ENCODE measurements at places on chromosomes 5 and 9.

- DNase-seq = no peak
Measured at GRCh38 chr5:17267106-17267505, 49.7 kb downstream of the BASP1 start.

DNA sequence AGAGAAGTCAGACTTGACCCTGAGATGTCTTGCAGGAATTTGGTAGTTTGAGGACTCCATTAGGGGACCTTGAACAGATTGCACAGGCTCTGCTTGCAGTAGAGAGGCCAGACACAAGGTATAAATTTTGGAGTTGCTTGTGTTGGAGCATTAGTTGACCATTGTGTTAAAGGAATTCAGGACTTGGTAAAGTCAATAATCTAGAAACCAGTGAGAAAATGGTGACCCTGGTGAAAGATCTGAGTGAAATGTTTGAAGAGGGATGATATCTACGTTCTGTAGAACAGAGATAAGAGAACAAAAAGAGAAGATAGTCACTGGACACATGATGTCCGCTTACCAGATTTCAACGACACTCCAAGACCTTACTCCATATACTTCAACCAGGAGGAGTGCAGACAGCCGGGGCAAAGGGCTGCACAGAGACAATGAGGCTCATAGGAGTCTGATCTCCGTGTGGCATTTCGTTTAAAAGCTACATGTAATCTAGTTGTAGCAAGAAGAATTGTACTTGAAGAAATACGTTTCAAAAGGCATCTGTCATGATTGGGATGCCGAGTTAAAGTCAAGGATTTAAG lies 13.2 kb downstream of the DNAJC25 start:
- DNase-seq = no peak

GRCh38 chr9:2335260-2335659 lies 286.3 kb upstream of the VLDLR start:
- DNase-seq = no peak

GRCh38 chr9:77892955-77893514 lies 138.6 kb downstream of the GNAQ start:
- DNase-seq = no peak

DNA sequence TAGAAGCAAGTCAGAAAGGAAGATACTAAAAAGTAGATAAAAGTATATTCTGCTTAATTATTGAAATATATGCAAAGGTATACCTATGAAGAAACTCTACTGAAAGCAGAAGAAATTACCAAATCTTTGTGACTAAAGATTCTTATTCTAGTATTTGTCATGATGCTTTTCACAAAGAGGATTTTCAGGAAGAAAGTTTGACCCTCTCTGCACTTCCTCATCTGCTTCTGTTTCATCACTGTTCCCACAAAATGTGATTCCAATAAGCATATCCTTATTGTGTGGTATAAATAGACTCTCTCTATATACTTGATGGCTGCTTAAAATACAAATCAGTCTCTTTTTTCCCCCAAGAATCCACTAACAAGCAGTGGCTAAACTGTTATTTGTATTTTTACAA lies 2139.6 kb upstream of the ACO1 start:
- DNase-seq = no peak

GRCh38 chr5:98573834-98574320 lies 199.6 kb upstream of the RGMB start:
- DNase-seq = no peak

DNA sequence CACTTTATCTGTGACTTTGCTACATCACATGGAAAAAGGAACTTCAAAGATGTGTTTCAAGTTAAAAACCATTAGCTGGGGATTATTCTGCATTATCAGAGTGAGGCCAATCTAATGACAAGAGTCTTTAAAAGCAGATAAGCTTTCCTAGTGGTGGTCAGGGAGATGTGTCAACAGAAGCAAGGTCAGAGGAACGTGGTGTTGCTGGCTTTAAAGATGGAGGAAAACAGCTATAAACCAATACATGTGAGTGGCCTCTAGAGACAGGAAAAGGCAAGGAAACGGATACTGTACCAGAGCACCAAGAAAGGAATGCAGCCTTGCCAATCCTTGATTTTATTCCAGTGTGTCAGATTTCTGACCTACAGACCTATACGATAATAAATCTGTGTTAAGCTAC lies 204.2 kb downstream of the TAF11L14 start:
- no peak for DNase-seq

- no peak for DNase-seq
Measured at GRCh38 chr5:134825212-134825611, 20.6 kb upstream of the C5orf24 start.

- no peak for DNase-seq
Measured at GRCh38 chr5:1760656-1761452, 38.8 kb downstream of the MRPL36 start.

DNA sequence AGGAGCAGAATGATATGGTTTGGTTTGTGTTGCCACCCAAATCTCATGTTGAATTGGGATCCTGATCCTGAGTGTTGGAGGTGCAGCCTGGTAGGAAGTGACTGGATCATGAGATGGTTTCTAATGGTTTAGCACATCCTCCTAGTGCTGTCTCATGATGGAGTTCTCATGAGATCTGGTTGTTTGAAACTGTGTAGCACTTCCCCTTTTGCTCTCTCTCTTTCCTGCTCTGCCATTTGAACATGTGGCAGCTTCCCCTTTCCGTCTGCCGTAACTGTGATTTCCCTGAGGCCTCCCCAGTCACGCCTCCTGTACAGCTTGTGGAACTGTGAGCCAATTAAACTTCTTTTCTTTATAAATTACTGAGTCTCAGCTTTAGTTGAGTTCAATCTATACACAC lies 756.8 kb upstream of the CDH6 start:
- no peak for DNase-seq

- no peak for DNase-seq
Measured at GRCh38 chr9:83059417-83059816, 3.5 kb downstream of the RASEF start.

DNA sequence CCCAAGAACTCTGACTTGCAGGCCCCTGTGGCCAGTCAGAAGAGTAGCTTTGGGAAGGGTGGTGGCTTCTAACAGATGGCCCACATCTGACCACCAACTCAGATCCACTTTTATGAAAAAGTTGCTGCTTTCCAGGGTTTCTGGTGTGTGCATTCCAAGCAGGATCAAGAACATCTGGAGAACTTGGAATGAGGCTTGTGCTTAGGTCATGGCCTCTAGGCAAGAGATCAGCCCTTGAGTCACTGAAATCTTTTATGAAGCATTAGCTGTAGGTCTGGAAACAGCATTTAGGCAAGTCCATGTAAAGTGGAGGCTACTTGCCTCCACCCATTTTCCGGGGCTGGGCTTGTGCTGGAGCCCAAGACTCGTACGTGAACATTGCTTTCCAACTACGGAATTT lies 433.3 kb downstream of the SH3GL2 start:
- no peak for DNase-seq

GRCh38 chr9:1759771-1760300 lies 255.3 kb upstream of the SMARCA2 start:
- DNase-seq = no peak

DNA sequence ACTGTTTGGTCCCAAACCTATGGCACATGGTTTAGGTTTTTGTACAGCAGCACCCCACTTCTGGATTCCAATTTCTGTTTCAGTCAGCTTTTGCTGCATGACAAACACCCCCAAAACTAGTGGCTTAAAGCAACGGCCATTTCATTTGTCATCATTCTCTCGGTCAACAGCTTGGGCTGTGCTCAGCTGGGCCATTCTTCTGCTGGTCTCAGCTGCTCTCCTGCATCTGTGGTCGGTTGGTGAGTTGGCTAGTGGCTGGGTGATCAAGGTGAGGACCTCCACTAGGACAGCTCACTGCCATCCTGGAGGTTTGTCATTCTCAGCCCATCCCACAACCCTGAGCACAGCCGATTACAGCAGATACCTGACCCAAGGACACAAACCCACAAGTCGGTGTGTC lies 24.8 kb upstream of the PPP1R26 start:
- no peak for DNase-seq

GRCh38 chr5:56470007-56470406 lies 236.9 kb upstream of the ANKRD55 start:
- no peak for DNase-seq

DNA sequence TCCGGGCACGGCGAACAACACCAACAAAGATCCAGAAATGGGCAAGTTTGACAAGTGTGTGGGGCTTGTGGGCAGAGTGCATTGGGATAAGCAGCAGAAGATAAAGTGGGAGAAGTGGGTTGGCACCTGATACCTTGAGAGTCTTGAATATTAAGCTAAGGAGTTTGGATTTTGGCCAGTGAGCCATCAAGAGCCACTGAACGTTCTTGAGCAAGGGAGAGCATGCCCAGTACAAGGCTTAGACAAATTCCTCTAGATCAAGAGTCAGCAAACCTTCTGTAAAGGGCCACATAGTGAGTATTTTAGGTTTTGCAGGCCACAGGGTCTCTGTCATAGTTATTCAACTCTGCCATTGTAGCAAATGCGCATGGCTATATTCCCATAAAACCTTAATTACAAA lies 26.6 kb upstream of the TRMT10B start:
- no peak for DNase-seq

DNA sequence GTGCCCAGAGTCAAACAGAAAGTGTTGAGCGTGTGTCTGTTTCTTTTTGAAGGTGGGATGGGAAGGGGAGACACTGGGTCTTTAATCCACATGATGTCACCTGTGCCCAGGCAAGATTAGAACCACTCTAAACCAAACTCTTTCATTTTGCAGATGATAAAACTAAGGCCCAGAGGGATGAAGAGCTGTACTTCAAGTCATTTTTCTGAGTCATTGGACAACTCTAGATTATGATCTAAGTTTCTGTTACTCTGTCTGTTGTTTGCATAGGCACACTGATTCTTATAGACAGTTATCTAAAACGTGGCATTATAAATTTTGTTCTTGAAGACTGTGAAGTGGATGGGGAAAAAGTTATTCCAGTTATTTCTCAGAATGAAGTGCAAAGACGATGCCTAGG lies 48.8 kb downstream of the MAST4 start:
- DNase-seq = no peak

DNA sequence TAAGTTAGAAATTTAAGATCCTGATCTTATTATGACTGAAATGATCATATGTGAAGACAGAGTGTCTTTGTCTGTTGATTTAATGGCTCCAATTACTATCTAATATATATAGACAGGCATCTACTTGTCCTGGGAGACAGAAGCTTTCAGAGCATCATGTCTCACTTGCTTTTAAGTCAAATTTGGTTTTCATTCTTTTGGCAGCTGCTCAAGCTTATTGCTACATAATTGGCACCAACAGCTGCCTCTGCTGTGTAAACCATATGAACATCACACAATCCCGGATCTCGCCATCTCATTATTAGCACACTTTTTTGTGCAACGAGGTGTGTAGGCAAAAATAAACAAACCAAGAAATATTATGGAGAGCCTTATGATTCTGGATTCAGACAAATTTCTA lies 1717.9 kb downstream of the EFNA5 start:
- DNase-seq = no peak

DNA sequence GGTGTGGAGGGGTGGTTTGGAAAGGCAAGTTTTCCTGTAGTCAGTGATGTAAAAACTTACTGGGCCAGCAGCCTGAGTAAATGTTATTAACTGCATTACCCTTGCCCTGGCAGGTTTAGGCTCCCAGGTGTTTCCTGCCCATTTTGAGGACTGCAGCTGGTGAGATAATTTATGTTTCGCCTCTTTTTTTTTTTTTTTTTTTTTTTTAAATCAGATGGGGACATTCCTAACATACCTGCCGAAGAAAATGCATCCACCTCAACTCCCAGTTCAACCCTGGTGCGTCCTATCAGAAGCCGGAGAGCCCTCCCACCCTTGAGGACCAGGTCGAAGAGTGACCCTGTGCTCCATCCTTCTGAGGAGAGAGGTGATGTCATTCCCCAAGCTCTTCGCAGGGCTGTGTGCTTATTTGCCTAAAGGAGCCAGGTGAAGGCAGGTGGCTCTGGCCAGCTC lies 60.6 kb downstream of the ENTREP1 start:
- no peak for DNase-seq

DNA sequence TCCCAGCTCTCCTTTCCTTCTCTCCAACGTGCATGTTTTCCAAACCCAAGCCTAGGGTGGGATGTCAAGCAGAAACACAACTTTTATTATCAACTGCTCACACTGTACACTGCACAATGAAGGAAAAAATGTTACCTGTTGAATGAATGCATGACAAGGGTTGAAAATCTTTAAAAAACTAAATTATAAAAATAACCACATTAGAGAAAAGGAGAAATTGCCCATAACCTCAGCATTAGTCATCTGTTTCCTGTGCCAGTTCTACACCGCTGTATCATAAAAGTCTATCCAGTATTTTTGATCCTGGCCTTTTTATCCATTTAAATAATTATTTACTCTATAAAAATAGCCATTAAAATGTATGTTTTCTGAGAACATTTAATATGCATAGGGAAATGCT lies 101.1 kb downstream of the APBA1 start:
- no peak for DNase-seq

DNA sequence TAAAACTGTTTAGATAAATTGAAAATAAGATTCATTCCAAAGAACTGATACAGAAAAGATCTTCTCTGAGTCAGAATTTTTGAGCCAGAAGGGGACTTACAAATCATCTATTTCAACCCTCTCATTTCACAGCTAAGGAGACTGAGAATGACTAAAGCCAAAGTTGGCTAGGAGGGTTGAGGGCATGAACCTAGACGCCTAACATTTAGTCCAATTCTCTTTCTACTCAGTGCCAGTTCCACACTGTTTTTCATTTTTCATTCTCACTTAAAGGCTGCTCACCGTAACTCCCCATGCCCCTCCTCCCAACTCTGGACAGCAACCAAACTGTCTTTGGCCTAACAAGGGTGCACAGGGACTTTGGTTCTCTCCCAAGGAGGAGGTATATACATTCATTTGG lies 364.0 kb downstream of the NDUFS4 start:
- DNase-seq = no peak

DNA sequence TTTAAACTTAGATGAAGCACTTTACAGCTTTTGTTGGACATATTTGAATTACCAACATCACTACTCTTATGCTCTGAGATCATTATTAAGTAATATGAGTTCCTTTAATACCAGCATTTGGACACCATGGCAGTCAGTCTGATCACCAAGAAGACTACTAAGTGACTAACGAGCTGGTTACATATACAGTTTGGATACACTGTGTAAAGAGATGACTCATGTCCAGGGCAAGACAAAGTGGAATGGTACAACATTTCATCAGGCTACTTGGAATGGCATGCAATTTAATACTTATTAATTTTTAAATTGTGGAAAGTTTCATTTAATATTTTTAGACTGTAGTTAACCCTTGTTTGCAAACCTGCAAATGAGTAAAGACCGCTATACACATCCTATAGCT lies 237.4 kb upstream of the PRDM9 start:
- peak; percentile 65 for DNase-seq

DNA sequence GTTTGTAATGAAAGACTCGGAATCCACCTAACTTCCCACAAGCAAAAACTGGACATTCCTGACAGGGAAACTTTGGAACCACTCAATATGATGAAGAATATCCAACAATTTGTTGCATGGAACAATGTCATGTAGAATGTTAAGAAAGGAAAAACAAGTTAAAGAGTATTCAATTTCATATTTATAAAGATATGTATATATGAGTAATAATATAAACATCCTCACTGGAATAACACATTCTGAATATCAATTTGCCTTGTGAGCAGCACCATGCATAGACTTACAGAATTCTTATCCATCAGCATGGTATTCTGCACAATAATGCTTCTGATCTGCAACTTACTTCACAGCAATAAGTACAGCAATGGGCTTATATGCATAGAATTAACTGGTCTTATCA lies 650.3 kb downstream of the SEMA5A start:
- no peak for DNase-seq

Data from RWPE1 (cell line).